ENCODE measurements at places on chromosomes 13 and 19.

- DNase-seq: peak; percentile 83
Measured at GRCh38 chr19:17385878-17386611, 8.0 kb downstream of the CCDC194 start.

GRCh38 chr19:58296104-58296503 is 9.1 kb upstream of the ERVK3-1 start:
- DNase-seq: no peak

GRCh38 chr19:49361438-49362047 is 673 bp downstream of the TEAD2 start:
- DNase-seq: peak; percentile 85

- no peak for DNase-seq
Measured at GRCh38 chr19:28307487-28307886, 905.5 kb downstream of the UQCRFS1 start.

- no peak for DNase-seq
Measured at GRCh38 chr13:46296115-46296822, 84.5 kb downstream of the LRRC63 start.

GRCh38 chr19:55080121-55080967 is 4.7 kb downstream of the EPS8L1 start:
- DNase-seq: peak; percentile 88

DNA sequence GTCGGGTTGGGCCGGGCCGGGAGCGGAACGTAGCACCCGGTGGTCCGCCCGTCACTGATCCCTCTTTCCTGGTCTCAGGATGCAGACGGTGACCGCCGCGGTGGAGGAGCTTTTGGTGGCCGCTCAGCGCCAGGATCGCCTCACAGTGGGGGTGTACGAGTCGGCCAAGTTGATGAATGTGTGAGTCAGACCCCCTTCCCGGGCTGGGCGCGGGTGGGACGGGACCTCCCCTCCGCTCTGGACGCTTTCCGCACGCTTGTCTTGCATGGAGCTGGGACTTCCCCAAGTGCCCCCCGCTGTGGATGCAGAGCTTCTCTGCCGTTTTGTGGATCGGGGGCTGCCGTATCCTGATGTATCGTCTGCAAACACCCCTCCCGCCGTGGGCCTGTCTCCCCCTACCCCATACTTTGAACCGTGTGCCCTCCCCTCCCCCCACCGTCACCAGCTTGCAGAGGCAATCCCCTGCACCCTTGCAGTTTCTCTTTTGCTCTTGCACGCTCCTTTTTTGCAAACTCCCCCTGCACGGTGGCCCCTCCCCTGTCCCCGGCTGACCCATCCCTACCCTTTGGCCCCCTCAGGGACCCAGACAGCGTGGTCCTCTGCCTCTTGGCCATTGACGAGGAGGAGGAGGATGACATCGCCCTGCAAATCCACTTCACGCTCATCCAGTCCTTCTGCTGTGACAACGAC is 669 bp downstream of the GADD45B start:
- DNase-seq: peak; percentile 75

DNA sequence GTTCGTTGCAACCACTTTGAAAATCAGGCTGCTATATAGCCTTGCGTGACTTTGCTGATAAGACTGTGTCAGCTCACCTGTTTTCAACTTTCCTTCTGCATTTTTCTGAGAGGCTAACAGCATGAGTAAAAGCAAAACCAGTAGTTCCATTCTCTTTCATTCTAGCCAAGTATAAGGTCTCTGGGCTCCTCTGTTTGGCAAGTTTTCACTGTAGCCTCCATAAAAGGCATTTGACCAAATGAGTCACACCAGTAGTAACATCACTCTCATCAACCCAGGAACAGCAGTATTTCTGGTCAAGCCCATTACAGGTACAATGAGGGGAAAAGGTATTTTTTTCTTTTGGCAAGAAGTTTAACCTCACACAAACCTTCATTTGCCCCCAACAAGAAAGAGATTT is 1149.8 kb upstream of the MIR17HG start:
- no peak for DNase-seq

Data from ecto neural progenitor cell (in vitro differentiated cells).